Activated CD8-positive, alpha-beta memory T cell treated with anti-CD3 and anti-CD28 coated beads for 1 hour (primary cell): ENCODE measurements at places on chromosomes 4 and X.

DNA sequence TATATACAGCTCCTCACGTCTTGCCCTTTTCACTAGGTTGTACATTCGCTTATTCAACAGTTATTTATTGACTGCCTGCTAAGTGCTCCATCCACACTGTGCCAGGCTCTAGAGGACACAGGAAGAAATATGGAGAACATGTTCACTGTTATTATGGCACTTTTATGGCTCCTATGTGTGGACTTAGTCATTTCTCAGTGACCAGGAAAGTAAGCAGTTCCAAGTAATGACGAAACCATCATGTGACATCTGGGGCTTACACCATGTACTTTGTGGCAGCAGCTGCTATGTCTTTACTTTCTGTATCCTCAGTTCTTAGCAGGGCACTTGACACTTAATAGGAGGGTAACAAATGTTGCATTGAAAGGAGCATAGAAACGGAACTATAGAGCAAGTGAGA is 278.0 kb downstream of the ANK2 start:
- no peak for DNase-seq

DNA sequence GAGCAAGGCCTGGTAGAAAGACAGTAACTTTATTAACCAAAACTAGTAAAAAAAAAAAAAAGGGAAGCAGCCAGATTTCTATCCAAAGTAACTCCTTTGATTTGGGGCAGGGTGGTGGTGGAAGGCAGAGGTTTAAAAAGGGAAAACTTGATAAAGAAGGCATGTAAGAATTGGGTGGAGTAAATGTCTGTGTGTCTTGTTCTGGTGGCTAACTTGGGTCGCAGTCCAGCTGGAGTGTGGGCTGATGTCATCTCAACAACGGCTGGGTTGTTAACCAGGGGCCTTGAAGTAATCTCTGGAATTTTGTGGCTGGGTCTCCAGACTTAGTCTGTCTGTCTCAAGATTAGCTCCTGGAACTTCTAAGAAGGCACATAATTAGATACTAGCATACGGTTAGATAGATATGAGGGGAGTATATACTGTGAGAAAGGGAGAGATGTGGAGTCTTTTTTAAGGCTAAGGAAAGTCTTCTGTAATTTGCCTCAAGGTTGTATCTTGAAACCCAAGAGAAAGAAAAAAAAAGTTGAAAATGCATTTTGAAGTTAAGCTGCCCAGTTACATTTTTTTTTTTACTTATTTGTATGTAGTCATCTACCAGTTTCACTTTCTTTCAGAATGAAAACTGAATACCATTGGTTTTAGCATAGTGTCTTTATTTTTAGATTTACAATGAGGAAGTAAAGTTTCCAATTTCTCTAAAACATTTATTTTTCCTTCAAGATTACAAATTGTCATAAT is 48.3 kb downstream of the MTHFD2L start:
- no peak for DNase-seq

DNA sequence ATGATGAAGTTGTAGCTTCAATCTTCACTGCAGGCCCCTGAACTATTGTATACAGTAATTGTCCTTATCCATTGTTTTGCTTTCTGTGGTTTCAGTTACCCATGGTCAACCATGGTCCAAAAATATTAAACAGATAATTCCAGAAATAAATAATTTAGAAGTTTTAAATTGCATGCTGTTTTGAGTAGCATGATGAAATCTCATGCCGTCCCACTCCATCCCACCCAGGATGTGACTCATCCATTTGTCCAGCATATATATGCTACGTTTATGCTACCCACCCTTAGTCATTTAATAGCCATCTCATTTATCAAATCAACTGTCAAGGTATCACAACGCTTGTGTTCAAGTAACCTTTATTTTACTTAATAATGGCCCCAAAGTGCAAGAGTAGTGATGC is 34.5 kb downstream of the IQCM start:
- no peak for DNase-seq

DNA sequence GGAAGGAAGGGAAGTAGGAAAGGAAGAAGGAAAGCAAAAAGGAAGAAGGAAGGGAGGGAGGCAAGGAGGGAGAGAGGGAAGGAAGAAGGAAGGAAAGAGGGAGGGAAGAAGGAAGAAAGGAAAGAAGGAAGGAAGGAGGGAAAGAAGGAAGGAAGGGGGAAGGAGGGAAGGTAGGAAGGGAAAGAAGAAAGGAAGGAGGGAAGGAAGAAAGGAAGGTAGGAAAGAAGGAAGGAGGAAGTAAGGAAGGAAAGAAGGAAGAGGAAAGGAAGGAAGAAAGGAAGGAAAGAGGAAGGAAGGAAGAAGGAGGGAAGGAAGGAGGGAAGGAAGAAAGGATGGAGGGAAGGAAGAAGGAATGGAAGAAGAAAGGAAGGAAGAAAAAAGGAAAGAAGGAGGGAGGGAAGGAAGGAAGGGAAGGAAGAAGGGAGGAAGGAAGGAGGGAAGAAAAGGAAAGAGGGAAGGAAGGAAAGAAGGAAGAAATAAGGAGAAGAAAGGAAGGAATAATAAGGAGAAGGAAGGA is 18.6 kb upstream of the SCML1 start:
- DNase-seq = no peak

DNA sequence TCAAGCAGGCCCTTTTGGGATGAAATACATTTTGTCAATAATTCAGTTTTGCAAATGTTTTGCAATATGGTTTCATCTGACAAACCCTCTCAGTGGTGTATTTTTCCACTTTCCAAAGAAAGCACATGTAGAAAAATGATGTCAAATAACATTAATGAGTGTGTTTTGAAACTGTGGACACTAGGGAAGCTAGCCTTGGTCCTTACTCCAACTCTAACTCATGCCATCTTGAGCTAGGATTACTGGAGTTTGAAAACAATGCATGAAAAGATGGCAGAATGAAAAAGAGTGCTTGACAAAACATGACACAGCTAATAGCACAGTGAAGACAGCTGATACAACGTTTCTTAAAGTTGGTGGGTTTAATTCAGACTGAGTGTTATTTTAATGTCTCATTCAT is 41.4 kb downstream of the HAND2 start:
- DNase-seq = no peak

DNA sequence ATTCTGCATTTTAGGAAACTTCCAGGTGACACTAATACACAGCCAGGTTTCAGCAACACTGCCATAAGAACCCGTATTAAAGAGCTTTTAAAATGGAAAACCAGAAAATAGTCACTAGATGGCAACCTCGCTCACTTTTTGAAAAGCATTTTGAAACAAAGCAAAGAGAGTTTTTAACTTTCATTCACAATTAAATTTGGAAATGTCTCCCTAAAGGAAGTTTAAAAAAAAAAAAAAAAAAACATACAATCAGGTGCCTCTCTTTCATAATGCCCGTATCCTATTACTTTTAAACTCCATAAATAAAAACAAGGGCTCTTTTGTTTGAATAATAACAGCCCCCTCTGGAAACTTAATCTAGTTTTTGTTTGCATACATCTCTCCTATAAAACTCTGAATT is 20.3 kb downstream of the MEPE start:
- DNase-seq = no peak

DNA sequence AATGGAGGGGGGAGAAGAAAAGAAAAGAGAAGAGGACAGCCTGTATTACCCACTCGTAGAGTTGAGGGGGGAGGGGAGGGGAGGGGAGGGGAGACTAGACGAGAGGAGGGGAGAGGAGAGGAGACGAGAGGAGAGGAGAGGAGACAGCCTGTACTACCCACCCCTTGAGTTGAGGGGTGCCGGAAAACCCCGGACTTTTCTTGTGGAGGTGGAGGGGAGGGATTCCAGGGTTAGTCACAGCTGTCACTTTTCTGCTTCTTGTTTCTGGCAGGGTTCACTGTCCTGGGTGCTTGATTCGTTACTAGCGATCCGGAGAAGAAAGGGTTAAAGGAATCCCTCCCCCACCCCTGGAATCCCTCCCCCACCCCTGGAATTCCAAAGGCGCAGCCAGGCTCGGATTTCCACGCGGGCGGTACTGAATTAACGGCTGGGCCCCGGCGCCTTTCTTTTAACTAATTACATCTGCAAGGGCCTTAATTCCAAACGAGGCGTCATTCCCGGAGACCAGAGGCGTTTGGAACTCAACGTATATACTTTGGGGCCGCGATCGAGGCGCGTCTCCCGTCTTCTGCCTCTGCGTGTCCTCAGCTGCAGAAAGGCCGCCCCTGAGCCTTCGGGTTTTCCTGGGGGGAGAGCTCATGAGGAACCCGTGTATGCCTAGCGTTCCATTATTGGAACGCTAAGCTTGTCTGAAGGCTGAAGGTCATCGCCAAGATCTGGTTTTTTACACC is 20.1 kb upstream of the CSF2RA start:
- DNase-seq = no peak

DNA sequence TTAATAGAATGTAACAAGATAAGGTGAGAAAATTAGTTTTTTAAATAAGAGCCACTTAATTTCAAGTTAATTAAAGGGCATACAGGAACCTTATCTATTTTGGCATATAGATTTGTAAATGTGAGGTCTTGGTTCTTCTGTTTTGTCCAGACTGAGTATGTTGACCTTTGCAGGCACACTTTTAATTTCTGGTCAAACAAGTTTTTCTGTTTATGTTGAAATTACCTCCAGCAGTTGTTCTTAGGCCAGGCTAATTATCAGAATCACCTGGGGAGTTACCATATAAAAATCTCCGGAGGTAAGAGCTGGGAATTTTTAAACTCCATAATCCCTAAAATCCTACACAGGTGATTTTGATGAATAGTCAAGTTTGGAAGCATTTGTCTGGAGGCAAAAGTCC is 227.4 kb upstream of the ANKRD50 start:
- DNase-seq = no peak

GRCh38 chr4:139042981-139043460 is 27.4 kb downstream of the NOCT start:
- DNase-seq = no peak

DNA sequence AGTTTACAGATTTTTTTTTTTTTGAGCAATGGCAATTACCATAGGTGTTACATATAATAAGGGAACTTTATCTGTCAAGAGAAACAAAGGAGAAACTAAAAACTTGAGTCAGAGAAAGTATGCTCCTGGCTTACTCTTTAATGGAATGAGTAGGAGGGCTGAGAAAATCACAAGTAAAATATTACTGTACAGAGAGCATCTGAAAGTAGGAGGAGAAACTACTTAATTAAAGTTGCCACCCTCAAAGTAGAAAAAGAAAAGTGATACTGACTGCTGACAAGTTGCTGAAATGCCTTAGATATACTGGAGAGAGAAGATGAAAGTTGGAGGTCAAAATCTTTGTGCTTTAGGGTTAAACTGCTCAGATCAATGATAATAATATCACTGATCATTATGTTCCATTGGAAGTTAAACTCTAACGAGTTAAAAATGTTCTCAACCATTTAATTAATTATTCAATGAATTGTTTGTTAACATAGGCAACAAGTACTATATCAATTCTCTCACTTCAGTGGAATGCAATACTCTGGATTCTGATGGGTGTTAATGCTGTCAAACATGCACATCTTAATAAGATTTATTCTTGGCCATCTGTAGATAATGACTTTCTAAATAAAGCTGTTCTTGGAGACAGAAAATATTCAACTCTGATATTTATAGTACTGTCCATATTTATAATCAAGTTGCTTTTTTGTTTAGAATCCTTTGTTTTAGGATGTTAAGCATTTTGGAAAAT is 61.2 kb upstream of the CAMK2D start:
- no peak for DNase-seq

GRCh38 chr4:66416425-66416824 is 746.1 kb upstream of the EPHA5 start:
- DNase-seq = no peak

DNA sequence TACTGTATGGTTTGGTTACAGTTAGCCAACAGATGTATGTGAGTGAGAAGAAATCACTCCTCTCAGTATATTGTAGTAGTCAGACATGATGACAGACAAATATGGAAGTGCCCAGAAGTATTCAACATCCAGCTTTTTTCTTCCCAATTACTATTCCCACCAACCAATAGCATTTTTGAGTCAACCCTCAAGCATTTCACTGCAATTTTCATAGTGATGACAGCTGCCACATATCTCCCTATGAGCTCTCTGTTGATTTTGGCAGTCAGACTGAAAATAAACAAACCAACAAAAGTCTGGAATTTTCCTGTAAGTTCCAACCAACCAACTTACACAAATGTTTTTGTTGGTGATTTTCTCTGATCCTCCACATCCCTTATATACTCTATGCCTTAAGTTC is 8.2 kb upstream of the TRAM1L1 start:
- DNase-seq = no peak

GRCh38 chr4:163042306-163042705 is 124.4 kb downstream of the NAF1 start:
- DNase-seq = no peak

GRCh38 chr4:111400741-111401140 is 744.5 kb upstream of the FAM241A start:
- DNase-seq = no peak
